ENCODE measurements at places on chromosomes 1 and 21. TPM values are rescaled to one million over a fixed set of nuclear protein-coding genes. Genes with fewer than 3 reads are reported as not detected.
A peak's percentile ranks its signal among the peaks of the same experiment; 100 is the strongest.

DNA sequence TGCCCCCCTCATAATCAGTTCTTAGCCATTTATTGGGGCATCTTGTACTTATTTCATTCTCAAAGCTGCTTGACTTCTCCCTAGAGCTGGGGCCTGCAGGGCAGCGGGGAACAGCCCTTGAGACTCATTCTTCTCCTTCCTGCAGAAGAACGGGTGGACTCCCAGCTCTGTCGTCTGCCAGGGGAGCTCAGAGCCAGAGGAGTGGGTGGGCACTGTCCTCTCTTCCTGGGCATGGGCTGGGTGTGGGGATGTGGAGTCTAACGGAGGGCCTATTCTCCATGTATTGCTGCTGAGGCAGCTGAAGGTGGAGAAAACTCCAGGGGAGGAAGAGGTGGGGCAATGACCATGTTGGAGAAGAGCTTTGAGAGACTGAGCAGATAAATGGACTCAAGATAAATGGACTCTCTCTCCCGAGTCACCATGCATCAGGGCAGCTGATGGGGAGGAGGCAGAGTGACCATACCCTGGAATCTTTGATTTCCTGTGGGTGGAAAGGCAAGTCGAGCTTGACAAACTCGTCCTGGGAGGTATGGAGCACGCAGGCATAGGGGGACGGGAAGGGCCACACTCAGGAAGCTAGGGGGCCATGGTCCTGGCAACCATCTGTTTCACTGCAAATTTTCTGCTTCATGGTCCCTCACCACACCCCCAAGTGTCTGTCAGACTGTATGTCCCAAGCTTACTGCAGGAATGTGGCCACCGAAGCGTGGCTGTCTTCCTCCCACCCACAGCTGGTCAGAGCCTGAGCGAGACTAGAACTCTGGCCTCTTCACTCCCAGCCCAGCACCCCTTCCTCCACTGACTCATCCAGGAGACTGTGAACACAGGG is 56.9 kb upstream of the ATP2B4 start:
- no peak for DNase-seq

- no peak for DNase-seq
Measured at GRCh38 chr1:234879147-234880080, 249.2 kb downstream of the TOMM20 start.

GRCh38 chr1:201422026-201422425 is 496 bp upstream of the TNNI1 start:
- DNase-seq, result no peak

- no peak for DNase-seq
Measured at GRCh38 chr1:201543871-201544642, 5.1 kb downstream of the NAV1 start.

- DNase-seq, result no peak
Measured at GRCh38 chr1:54543729-54544496, 4.1 kb upstream of the ACOT11 start.

GRCh38 chr1:78950826-78951225 is 55.7 kb downstream of the ADGRL4 start:
- DNase-seq, result no peak

- DNase-seq, result peak; percentile 16
Measured at GRCh38 chr1:243748706-243749283, 101.2 kb downstream of the AKT3 start.

DNA sequence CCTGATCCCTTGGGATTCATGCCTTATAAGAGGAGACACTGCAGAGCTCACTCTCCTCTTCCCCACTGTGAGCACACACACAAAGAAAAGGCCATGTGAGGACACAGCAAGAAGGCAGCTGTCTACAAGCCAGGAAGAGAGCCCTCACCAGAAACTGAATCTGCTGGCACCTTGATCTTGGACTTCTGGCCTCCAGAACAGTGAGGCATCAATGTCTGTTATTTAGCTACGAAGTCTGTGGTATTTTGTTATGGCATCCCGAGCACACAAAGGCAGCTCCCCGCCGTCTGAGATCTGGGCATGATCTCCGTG is 47.1 kb upstream of the RPL11 start:
- DNase-seq, result no peak

DNA sequence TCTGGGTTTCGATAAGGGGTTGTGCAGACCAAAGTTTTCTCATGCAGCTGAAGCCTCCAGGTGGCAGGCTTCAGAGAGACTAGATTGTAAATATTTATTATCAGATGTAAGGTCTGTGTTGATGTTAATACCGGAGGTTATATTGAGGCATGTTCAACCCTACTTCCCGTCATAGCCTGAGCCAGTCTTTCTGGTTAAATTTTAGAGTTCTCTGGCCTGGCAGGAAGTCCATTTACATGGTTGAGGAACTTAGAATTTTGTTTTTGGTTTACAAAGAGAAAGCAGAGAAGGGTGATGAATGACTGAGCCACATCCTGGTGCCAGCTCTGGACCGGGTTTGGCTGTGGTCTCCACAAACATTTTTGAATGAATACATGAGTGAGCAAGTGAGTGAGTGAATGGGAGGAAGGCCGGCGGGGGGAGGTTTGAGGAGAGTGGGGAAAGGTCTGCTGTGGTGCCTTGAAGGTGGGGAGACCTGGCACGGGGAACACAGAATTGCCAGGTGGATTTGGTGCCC is 218.5 kb downstream of the DISC1 start:
- peak; percentile 18 for DNase-seq

DNA sequence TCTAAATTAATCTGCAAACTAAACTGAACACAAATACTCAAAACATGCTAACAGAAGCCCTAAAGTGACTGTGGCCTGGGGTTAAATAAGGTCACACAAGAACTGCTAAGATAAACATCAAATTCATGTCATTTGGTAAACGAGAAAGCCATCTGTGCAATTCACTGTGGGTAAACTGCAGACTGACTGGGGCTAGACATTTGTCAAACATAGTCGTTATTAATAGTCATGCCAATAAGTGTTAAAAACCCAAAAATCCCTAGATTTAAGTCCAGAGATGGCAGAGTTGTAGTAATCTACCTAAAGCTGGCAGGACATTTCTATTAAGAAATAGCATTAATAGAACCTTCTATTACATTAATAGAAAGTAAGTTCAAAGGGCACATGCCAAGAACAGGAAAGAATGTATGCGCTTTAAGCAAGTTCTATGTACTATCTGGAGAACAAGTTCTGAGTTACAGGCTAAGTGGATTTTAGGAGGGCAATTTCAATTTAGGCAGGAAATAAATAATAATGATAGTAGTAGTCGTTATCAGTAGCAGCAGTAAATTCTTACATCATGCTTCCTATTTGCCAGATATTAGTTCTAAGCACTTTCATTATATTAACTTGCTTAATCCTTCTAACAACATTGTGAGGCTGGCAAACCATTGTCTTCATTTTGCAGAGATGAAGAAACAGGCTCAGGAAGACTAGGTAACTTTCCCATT is 8.6 kb downstream of the EDEM3 start:
- DNase-seq, result no peak

GRCh38 chr1:37424523-37424922 is 49.9 kb upstream of the ZC3H12A start:
- DNase-seq, result no peak

DNA sequence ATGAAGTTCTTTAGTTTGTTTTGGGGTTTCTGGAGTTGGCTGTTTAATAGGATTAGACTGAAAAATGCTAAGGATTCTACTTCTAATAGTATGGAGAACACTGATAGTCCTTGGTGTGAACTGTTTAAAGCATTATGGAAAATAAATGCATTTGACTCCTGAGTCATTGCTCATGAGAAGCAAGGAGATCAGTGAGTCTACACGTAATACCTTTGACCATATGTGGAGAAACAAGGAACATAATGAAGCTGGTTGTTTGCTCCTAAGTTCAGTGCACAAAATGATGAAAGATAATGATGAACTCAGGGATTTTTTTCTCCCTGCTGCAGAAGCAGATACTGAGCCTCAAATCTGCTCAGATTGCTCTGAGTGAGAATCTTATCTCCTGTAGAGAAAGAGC is 158.9 kb upstream of the COL11A1 start:
- DNase-seq, result no peak

The APOBEC4 gene
- polyA plus RNA-seq, result not detected

The IL22RA1 gene
- polyA plus RNA-seq, result 3.2 TPM
